Stimulated activated CD4-positive, alpha-beta T cell treated with anti-CD3 and anti-CD28 coated beads, Interleukin-1b, Interleukin-23, amount 100 ng/mL, for 4 hours (primary cell): ENCODE measurements at places on chromosomes 16 and 17.

DNA sequence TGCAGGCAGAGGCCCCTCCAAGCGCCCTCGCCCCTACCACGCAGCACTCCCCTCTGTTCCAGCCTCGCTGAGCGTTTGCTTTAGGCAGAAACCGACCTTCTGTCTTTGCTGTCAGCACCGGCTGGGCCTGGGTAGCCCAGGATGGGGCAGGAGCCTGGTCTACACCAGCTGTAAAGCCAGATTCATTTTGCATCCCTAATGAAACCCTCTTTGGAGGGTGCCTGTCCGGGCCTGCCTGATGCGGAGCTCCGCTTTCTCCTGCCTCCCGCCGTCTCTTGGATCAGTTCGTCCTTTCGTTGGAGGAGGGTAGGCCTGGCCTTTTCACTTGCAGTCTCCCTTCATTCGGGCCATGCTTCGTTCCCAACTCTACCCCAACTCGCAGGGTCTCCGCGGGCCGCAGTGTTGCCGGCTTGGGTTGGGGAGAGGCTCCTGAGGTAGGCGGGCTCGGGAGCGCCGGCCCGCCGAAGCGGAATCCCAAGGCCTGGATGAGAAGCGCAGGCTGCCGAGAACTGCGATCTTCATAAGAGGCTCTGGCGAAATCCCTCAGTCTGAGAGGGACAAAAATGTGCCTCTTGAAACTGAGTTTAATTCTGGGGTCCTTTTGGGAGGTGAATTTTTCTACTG, 4.8 kb upstream of the HOXB8 start:
- DNase-seq = no peak

DNA sequence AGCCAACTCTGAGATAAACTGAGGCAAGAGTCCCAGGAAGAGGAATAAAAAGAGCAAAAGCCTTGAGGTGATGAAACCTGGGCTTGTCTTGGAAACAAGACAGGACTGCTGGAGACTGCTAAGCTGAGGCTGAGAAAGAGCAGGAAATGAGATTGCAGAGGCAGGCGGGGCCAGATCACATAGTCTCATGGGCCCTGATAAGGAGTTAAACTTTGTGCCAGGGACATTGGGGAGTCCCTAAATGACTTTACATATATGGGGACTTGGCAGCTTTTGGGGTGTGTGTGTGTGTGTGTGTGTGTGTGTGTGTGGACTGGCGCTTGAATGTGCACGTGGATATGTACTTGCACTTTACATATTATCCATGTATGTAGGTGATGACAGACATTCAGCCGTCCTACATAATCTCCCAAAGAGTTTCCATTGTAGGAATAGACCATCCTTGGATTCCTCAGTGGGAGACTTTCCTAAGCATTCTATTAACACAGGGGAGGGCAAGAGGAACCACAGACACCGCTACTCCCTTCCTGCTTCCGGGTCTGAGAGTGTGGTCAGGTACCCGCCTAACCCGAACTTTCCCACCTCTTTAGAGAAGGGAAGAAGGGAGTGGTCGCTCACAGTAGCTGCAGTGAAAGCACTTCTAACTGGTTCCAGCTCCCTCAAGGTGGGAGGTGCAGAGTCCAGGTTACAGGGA, 123.1 kb downstream of the LYRM1 start:
- DNase-seq = no peak

DNA sequence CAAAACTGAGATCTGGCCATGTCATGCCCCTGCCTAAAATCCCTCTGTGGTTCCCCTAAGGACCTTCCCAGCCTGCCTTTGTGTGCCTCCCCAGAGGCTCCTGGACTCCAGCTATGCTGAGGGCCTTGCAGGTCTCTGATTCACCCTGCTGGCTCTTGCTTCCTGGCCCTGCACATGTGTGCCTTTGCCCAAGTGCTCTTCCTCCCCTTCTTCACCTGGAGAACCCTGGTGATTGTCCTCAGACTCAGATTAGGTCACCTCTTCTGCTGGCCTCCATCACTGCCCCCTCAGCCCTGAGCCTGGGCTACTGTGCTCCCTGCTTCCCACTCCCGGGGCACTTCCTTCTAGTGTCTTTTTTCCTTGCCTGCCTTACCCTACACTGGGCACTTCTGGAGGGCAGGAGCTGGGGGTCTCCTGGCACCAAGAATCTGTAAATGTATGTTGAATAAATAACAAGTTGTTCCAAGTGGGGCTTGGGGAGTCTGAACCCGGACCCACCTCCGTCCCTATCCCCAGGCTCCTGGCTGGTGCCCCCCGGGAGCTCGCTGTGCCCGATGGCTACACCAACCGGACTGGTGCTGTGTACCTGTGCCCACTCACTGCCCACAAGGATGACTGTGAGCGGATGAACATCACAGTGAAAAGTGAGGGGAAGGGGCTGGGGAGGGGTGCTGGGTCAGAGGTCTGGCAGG, 7.8 kb downstream of the ITGA3 start:
- DNase-seq = no peak

DNA sequence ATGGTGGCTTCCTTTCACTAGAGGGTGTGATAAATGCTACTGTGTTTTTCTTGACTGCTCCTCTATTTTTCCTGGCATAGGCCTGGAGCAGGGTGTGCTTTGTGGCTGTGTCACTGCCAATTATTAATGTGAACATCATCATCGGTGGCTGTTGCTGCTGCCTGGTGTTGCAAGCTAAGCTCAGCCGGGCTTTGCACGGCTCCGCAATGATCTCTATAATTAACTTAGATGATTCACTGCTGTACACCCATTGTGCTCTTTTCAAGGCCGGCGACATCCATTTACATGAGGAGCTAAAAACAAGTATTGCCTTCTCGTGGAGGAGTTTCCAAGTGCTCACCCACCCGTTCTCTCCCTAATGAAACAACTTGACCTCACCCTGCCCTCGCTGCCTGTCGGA, 160.1 kb upstream of the IRX3 start:
- no peak for DNase-seq

DNA sequence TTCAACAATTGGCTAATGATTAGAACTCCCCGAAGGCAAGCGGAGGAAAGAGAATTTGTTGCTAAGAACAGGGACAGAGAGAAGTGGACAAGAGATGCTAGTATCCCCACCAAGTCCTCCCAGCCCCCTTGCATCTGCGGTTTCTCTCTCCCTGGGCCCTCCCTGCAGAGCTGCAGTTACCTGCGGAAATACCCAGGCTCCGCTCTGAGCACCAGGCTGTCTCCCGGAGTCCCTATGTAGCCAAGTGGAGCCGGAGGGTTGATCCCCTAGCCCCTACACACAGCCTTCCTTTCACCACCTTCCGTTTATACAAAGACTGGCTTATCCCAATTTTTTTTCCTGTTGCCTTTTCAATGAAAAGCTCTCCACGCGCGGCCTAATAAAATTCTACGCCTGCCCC, 834.4 kb downstream of the KCNJ2 start:
- no peak for DNase-seq

DNA sequence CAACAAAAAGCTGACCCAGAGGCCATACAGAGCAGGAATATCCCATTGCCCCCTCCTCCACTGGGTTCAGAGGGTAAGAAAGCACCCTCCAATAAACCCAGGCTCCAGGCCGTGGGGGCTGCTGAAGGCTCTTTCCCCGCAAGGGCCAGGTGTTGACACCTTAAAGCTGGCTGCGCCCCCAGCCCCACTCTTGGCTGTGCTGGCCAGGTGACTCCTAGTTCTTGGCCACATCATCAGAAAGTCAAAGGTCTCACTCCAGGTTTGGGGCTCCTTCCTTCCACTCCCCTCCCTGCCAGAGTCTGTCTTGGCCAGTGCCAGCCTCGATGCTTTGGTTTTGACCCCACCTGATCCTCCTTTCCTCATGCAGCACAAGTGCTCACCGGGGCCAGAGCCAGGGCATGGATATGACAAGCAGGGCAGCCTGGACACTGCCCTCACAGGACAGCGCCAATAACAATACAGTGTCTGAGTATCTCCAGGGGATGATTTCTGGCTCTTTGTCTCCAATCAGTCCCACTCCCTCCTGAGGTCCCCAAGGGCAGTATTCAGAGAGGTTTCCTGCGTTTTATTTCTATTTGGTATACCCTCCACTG, 8.2 kb downstream of the SLC46A1 start:
- DNase-seq = no peak

DNA sequence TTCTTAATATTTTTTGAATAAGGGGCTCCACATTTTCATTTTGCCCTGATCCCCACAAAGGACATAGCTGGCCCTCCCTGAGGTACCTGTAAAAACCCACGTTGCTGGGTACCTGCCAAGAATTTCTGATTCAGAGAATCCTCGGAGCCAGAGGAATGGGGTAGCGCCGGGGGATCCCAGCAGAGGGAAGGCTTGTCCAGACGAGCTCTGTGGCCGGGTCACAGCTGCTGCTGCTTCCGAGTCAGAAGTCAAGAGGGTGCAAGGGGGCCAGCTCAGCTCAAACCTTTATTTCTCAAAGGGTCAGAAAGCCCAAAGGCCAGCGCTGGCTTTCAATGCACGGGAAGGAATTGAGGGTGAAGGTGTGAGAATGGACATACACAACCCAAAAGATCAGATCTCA, 68.9 kb upstream of the SDK2 start:
- no peak for DNase-seq

DNA sequence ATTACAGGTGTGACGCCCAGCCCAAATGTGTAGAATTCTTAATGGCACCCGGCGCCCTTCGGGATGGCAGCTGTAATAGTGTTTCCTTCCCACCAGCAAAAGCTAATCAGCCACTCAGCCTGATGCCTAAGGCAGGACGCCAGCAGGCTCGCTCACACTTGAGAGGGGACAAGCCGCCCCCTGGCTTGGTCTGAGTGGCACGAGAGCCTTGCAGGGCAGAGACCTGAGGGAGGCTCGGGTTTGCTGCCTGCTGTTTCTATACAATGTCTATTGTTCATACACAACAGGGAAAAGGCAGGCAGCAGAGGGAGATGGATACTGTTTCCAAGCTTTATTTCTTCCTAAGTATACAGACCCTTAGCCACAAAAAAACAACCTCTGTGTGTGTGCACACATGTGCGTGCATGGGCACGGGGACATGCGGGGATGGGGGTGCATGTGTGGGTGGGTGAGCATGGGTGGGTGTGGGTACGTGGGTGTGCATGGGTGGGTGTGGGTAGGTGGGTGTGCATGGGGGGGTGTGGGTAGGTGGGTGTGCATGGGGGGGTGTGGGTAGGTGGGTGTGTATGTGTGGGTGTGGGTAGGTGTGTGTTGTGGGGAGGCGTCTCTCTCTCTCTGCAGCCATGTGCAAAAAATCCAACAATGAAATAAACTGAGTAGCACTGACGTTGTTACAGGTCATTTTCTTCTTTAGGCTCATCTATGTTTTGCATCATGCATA, 10.0 kb downstream of the SLC38A8 start:
- DNase-seq = no peak

- DNase-seq = no peak
These were observed 922 bp upstream of the MRPL58 start for GRCh38 chr17:75011401-75012095.

GRCh38 chr16:5066511-5066910, 755 bp upstream of the C16orf89 start:
- no peak for DNase-seq

GRCh38 chr17:53892222-53892621, 69.5 kb downstream of the KIF2B start:
- DNase-seq = no peak

- no peak for DNase-seq
These were observed 435 bp downstream of the RAB40C start for GRCh38 chr16:590188-590814.

DNA sequence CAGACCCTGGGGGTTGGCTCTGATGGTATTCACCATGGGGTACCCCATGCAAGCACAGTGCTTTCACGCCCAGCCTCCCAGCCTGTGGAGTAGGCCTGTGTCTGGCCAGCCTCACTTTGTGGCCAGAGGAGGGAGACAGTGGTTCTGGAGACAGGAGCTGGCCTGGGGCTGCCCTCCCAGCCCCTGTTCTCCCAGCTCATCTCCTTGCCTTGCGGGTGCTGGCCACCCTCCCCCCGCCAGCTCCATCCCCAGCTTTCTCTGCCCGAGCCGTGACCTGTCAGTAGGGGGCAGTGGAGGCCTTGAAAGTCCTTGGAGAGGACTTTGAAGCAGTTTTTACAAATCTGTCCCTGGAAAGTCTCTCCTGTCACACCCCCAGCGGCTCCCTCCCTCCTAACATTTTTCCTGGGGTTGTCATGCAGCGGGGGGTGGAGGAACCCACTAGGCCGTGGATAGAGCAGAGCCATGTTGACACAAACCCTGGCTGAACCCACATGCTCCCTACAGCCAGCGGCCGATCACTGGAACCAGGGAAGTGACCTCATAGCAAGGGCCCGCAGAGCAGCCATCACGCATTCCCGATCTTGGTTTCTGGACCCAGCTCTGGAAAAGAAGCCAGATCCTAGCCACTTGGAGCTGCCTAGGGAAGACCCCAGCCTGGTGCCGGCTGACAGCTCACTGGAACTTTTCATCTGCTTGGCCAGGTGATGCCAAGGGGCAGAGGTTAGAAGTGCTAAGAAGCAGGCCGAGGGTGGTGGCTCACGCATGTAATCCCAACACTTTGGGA, 289.4 kb downstream of the SEC14L1 start:
- DNase-seq = peak; percentile 84

DNA sequence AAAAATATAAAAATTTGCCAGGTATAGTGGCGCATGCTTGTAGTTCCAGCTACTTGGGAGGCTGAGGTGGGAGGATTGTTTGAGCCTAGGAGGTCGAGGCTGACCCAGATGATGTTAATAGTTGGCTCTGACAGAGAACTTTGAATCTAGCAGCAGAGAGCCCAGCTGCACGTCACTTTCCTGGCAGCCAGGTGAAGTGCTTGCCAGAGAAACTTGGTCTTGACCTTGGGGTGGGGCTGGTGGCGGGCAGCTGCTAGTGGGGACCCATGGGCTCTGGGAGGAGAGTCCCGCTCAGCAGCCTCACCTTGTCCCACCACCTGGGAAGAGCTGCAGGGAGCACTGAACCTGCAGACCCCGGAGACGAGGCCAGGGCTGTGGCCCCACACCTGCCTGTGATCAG, 3.1 kb upstream of the C16orf74 start:
- no peak for DNase-seq

DNA sequence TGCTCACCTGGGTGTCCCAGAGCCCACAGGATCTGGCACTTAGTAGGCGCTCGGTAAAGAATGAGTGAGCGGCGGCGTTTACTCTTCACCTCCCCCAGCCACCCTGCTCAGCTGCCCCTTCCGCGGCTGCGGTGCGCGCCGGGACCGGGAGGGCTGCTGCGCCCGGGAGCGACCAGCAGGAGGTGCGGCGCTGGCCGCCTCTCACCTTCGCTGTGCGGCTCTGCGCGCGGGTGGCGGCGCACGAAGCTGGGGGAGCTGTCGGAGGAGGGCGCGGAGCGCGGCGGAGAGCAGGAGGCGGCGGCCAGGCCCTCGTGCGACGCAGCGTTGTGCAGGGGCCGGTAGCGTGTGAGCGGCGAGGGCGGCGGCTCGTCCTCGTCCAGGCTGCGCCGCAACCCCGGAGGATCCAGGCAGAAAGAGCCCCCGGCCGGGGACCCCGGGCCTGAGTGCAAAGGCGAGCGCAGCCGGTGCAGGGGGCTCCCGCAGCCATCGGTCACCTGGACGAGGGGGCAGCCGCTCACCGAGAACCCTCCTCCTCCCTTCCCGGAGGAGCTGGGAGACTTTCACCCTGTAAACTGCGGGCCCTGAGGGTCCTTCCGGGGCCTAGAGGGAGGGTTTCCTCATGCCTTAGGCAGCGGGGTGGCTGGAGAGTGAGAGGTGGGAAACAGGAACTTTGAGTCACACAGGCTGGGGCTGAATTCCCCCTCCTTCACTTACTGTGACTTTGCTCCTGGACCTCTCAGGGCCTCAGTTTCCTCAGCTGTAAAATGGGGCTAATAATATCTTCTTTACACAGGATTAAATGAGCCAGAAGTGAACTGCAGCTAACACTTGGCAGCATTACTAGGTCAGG, 12.5 kb downstream of the SAMD14 start:
- peak; percentile 56 for DNase-seq
